ENCODE measurements at places on chromosomes 2 and 18. TPM values are rescaled to one million over a fixed set of nuclear protein-coding genes. Genes with fewer than 3 reads are reported as not detected.

Gene DNMT3A
- total RNA-seq, result 84.8 TPM

Gene OSBPL1A
- 3.1 TPM for total RNA-seq

DNA sequence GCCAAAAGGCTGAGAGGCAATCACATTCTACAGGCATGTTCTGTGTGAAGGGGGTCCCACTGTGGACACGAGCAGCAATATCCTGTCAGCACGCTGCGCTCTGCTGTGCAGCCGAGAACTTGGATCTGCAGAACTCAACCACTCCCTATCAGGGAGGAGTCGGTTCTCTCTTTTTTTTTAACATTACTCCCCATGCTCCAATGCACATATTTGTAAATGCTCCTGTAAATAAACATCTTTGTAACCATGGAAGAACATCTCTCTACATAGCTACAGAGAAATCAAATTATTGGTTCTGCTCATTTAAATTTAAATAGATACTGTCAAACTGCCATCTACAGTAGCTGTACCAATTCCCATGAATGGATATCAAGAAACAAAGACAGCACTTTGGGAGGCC, 3.0 kb upstream of the ANKRD23 start:
- DNase-seq, result no peak

GRCh38 chr2:145124085-145124484, 604.2 kb upstream of the ZEB2 start:
- DNase-seq, result no peak

- no peak for DNase-seq
Measured at GRCh38 chr2:233013027-233013461, at the start of gene NGEF. Gene NGEF (minus strand): TSS chr2:233013256. CDS start chr2:232974890, 38,366 bp downstream.

DNA sequence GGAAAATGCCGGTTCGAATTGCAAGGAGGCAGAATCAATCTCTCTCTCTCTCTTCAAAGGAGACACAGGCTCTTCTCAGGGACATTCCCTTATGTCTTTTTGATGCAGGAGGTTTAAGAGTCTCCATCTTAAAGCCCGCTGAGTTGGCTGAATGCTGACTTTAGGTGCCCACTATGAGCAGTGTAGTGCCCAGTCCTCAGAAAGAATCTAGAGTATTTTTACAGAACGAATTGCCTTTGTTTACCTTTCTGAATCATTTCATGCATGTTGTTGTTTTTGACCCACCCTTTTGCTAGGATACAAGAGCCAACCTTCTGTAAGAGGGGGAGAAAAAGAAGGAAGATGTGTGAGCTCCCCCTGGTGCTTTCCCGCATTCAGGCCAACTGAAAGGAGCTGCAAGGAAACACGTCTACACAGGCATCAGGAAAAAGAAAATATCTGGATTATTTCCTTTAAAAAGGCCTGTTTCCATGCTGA, 193.5 kb upstream of the TCF4 start:
- DNase-seq, result no peak

Data from activated CD8-positive, alpha-beta T cell treated with anti-CD3 and anti-CD28 coated beads for 36 hours (primary cell).